H4 (cell line): ENCODE measurements at places on chromosomes 16 and 17.
A peak's percentile ranks its signal among the peaks of the same experiment; 100 is the strongest.

- peak; percentile 49 for DNase-seq
These were observed 4.0 kb upstream of the RPL38 start for GRCh38 chr17:74199306-74200092.

GRCh38 chr16:21644674-21645073, 7.7 kb downstream of the IGSF6 start:
- no peak for DNase-seq

DNA sequence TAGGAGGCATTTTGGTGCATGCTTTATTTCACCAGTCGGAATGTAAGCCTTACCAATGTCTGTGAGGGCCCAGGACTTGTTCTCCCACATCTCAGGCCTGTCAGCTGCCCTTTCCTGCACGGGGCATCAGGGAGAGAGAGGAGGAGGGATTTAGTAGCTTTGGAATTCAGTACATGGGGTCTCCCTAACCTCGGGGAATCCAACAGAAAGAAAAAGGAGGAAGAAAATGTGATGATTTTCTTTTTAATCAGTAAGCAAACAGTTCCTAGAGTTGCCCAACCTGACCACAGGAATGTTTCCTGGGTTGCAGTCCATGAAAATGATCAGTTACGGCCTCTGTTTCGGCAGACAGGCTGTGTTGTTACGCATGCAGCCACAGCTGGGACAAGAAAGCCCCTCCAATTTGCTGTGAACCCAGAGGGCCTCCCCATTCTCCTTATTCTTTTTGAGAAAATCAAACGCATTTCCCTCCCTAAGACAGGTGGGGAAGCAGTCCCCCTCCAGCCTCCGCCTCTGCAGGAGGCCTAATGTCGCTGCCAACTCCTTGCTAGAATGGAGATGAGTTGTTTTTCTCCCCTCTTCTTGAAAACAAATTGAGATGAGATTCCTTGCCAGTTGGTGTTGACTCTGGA, 53.1 kb upstream of the TANGO6 start:
- peak; percentile 71 for DNase-seq

GRCh38 chr17:5138616-5139457, 23.0 kb downstream of the USP6 start:
- DNase-seq: no peak

- DNase-seq: no peak
These were observed 2.3 kb downstream of the NXPH3 start for GRCh38 chr17:49577963-49578362.

DNA sequence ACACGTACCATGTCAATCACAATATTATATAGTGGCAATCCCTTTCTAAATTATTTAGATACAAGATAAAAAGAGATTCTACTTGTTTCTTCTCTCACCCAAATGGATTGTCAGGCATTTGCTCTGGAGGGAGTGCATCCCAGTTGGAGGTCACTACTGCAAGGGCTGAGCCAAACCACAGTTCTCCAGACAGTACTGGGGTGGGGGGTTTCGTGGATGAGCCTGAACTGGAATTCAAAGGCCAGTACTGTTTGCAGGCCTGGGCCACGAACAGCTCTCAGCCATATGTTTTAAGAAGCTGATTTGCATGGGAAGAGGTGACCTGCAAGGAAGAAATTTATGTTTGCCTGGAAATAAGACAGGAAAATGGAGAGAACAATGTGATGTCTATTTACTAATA, 314.9 kb downstream of the PMP22 start:
- no peak for DNase-seq
